GM23338 (cell line): ENCODE measurements at places on chromosomes 1 and 21. TPM values are rescaled to one million over a fixed set of nuclear protein-coding genes. Genes with fewer than 3 reads are reported as not detected.

GRCh38 chr1:174605198-174605597 is 157.4 kb downstream of the GPR52 start:
- no peak for DNase-seq
- H3K4me1 ChIP-seq: no peaks in the 10 kb centered on the region
- H3K36me3 ChIP-seq: no peaks in the 10 kb centered on the region
- H3K27ac ChIP-seq: no peak overlapping the region

GRCh38 chr1:57616921-57617320 is 193.1 kb upstream of the DAB1 start:
- DNase-seq: no peak
- no peak overlapping the region for H3K4me3 ChIP-seq
- no peaks in the 10 kb centered on the region for H3K36me3 ChIP-seq
- no peaks in the 10 kb centered on the region for H3K4me1 ChIP-seq
- no peak overlapping the region for H3K27ac ChIP-seq

GRCh38 chr1:33259879-33260278 is 3.6 kb downstream of the ZNF362 start:
- H3K27me3 ChIP-seq: no peaks in the 10 kb centered on the region
- H3K36me3 ChIP-seq: no peaks in the 10 kb centered on the region
- peaks cover 28% of the 10 kb centered on the region for H3K4me1 ChIP-seq
- DNase-seq: no peak
- H3K27ac ChIP-seq: no peak overlapping the region

GRCh38 chr21:38712664-38713063 is 93.1 kb upstream of the ETS2 start:
- H3K27ac ChIP-seq: no peak overlapping the region
- H3K4me1 ChIP-seq: peaks cover 5% of the 10 kb centered on the region; the same call in 1 of the 2 replicates
- H3K27me3 ChIP-seq: no peaks in the 10 kb centered on the region

Gene INAVA
- 25.2 and 25.3 TPM in 2 replicates for polyA plus RNA-seq

- peak; percentile 5 for DNase-seq
- no peak overlapping the region for H3K4me3 ChIP-seq
- no peaks in the 10 kb centered on the region for H3K36me3 ChIP-seq
- H3K27me3 ChIP-seq: no peaks in the 10 kb centered on the region
Measured at GRCh38 chr21:32184485-32184884, 94.4 kb downstream of the MIS18A start.

Gene CD247
- 1.2 and 1.6 TPM in 2 replicates for polyA plus RNA-seq
